Suppressor macrophage (primary cell): ENCODE measurements at places on chromosomes 4 and X.

- no peak for DNase-seq
These were observed at the start of gene CFI for GRCh38 chr4:109801895-109802319. Gene CFI (minus strand): TSS chr4:109801999. CDS start chr4:109801971, 28 bp downstream.

- peak; percentile 6 for DNase-seq
These were observed 34.4 kb upstream of the COX18 start for GRCh38 chr4:73103799-73104503.

DNA sequence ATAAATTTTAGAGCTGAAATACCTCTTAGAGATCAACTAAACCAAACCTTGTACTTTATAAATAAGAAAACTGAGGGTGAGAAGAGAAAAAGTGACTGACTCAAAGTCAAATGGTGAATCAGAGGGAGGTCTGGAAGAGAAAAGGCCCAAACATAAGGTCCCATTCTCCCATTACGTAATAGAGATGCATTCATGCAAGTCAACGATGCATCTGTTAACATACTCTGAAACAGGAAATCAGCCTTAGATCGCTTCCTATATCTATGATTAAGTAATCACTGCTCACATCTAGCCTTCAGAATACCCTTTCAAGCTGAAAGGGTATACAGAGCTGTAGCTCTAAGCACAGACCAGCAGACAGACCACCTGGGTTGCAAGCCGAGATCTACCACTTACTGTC lies 6.5 kb downstream of the RNF150 start:
- DNase-seq, result no peak

- no peak for DNase-seq
These were observed 2.1 kb downstream of the SASH3 start for GRCh38 chrX:129781680-129782495.

DNA sequence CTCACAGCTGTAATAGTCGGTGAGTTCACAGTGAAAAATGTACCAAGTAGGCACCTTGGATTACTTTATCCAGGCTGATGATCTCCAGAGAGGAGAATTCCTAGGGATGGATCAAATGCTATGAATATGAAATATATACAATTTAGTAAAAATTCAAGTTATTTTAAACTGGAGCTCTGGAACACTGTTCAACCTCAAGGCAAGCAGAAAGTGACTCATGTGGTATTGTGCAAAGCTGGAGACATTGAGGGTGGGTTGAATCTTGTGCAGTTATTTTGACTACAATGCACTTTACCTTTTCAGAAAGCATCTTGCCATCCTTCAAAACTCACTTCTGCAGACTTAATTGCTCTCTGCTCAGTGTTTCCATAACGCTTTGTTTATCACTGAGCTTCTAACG lies 43.4 kb downstream of the OSTC start:
- no peak for DNase-seq

GRCh38 chr4:6342530-6343293 lies 73.1 kb downstream of the WFS1 start:
- DNase-seq, result peak; percentile 45

- no peak for DNase-seq
These were observed 63.8 kb upstream of the ENPP6 start for GRCh38 chr4:184281231-184282139.

DNA sequence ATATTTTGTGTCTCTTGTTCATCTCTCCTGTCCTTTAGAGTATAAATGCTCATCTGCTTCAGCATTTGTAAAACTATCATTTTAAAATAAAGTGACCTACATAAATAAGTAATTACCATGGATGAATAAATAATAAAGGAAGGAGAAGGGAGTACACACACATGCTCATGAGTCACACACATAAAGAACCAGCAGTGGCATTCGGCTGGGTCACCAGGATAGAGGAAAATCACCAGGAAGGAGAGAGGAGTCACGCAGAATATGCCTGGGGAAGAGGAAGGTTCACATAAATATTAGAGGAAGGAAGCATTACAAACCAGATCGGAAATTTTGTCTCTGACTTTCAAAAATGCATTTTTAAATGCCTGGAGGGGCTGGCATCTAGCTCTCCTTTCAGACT lies 38.5 kb upstream of the MED14 start:
- peak; percentile 53 for DNase-seq

DNA sequence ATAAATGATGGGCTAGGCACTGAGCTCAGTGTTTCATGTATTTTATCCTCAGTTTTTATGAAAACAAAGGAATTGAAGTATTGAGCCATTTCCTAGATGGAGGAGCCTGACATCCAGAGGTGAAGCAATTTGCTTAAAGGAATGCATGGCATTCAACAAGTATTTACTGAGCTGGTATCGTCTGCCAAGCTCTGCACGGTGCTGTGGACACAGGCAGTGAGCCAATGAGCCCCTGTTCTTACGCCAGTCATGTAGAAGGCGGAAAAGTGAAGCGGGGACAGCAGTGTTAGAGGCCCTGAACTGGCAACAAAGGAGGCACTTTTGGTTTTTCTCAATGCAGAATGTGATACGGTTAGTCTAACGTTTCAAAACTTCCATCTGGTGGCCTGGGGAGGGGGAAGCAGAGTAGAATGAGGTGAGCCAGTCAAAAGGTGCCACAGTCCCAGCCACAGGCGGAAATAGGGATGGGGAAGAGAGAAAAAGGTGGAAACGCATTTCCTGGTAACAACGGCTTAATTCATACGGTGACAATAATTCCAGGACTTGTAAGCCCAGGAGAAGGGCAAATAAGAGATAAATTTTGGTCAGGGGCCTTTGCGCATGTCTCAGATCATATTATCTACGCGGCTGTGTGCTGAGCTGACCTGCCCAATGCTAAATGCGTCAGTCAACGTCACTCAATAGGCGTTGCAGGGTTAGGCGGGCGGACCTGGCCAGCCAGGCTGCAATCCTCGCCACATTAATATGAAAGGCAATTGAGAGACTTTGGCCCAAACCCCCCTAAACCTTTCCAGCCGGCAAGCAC lies 133.9 kb downstream of the AFAP1 start:
- DNase-seq, result no peak

DNA sequence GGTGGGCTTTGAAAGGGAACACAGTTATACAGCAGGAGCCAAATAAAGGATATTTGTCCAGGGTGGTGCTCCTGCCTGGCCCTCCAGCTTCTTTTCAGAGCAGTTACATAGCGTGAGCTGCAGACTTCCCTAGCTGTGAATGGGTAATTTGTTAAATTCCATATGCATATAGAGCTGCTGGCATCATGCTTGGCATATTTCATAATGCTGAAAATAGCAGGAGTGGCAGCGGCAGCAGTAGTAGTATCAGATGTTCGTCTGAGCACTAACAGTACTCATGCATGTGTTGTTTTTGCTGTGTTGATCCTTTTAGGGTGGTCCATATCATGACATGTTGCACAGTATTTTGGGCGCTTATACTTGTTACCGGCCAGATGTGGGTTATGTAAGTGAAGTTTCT lies 33.6 kb upstream of the TADA2B start:
- no peak for DNase-seq

DNA sequence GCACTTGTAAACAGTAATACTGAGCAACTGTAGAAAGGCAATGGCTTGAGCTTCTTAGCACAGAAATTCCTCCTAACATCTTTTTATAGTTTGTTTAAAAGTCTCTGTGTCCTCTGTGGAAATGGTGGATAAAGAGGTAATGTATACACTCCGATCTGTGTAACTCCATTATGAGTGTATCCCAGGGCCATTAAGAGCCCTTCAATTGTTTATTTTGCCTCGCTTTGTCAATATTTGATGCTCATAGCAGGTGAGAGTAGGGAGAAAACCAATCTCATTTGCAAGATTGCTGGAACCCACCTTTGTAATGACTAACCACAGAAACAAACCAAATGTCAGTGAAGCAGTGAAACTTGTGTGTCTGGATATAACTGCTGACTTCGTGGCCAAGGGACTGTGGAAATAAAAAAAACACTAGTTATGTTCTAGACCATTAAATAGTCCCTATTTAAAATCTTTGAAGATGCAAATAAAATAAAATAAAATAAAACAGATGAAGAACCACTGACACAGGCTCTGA lies 598.2 kb upstream of the BOD1L1 start:
- no peak for DNase-seq

DNA sequence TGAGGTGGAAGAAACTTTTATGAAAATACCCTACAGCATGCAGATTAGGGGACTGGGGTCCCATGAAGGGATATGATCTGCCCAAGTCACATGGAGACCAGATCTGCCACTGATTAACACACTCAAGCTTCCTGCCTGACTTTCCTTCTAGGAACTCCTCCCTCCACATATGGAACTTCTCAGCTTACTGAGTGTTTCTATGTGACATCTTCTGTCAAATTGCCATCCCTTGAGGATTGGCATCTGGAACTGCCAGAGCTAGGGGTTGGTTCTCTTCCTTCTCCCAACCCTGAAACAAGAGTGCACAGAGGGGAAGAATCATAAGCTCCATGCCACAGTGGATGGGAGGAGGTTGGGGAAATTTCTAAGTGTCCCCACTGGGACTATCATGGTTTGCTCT lies 150.6 kb upstream of the MBNL3 start:
- DNase-seq, result no peak

GRCh38 chr4:102503301-102503746 lies 2.2 kb downstream of the NFKB1 start:
- no peak for DNase-seq

DNA sequence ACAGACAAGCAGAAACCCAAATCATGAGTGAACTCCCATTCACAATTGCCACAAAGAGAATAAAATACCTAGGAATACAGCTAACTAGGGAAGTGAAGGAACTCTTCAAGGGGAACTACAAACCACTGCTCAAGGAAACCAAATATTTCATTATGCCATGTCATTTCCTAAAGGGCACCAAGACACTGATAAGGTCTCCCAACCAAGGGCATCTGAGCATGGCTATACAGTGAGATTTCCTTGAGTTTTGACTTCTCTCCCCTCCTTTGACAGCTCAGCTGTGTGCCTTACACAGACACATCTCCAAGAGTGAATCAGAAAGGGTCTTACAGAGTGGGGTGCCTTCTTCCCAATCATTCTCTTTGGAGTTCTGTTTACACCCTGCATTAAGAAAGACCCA lies 40.4 kb downstream of the PCDH7 start:
- DNase-seq, result no peak

DNA sequence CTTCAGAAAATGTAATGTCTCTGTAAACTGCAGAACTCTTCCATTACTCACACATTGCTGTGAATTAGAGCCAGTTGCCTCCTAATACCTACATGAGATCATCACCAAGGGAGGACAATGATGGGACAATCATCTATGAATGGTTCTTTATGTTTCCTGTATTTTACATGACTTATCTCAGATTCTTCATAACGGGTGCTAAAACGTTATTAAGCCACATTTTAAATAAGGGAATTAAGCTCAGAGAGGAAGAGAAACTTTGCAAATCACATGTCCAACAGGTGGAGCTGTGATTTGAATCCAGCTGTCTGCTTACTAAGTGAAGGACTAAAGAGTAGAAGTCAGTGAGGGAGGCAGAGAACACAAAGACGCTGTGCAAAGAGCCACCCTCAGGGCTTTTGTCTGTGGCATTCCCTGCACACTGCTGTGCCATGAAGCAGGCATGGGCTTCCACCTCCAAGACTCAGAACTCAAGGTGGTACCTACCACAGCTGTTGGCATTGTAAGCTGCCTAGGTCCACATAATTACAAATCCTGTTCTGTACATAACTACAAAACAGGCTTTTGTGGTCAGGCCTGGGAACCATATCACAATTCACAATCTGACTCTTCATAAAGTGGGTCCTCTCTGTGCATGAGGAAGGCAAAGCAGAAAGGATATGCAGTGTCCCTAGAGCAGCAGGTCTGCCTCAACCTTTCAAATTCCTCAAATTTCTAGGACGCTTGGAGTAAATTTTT lies 12.8 kb downstream of the TBC1D9 start:
- DNase-seq, result peak; percentile 52

DNA sequence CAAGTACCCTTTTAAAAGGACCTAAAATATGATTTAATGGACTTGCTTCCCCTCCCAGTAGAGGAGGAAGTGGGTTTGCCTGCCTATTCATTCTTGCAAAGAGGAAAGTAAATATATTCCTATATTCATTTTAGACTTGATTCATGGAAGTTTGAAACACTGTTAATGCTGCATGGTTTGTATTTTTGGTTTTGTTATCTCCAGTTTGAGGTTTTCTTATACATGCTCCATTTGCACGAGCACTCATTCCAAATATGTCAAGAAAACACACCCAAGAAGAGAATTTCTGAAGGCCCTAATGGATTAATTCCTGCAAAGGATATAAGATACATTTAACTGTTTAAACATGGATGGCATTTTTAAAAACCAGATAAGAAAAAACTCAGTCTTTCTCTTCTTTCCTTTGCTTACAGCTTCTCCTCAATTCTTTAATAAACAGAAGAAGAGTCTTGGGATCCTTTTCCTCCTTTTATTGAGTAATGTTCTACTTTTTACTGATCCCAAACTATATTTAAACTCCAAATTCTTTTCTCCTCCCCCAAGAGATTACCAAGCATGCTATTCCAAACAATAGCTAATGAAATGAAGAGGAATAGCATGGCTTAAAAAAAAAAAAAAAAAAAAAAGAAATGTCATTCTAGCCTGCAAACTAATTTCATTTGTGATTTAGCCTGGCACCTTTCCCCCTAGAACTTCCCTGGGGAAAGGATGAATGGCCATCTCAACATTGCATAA lies 54.6 kb upstream of the LDB2 start:
- no peak for DNase-seq
